ENCODE measurements at places on chromosomes 2 and 18.

DNA sequence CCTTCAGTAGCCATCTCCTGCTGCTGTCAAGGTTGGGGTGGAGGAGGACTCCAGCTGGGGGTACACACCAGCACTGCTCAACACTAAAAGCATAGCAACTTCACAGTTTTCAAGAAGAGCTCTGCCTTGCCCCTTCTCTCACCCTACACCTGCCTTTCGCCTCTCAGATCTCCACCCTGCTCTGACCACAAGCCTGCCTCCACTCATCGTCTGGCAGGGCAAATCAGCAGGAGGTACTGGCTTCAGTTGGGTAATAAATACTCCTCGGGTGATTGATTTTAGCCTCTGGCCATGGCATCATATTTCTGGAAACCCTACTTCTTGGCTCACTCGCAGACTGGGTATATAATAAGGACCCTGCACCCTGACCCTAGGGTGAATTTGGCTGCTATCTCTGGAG lies 3.1 kb upstream of the PRKAG3 start:
- no peak for ATAC-seq

DNA sequence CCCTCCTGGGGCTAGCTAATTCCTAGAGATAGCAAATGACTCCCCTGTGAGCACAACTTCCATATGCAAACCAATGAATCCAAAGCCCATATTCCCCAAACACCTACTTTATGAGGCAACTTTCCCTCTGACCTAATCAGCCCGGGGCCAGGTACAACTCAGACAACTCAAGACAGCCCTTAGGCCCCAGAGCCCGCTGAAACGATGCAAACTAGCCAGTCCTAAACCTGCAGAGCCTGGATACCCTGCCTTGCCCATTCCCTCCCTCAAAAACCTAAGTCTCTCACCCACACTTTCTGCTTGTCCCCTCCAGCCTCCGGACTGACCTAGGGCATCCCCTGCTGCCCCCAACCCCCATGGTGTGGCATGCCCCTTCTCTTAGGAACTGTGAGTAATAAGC lies 142.8 kb downstream of the ACTR3 start:
- no peak for ATAC-seq

DNA sequence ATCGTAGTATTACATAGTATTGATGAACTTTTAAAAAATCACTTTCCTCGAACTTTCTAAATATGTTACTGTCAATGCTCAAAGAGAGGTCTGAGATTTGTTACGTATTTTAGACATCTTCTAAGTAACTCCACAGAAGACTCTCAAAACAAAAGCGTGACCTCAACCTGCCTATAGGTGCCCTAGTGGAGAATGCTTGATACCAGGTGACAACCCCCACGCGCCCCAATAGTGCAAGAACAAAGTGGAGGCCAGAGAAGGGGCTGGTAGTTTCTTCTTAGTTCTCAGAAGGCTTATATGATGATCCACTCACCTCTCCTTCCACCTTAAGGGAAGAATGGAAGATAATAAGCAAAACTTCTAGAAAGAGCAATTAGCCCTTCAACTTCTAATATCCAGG lies 102.6 kb downstream of the ANKRD44 start:
- peak; percentile 5 for ATAC-seq

GRCh38 chr2:8004250-8004681 lies 677.6 kb upstream of the ID2 start:
- ATAC-seq: no peak

- ATAC-seq: peak; percentile 43
These were observed 221.4 kb upstream of the TRIB2 start for GRCh38 chr2:12495247-12495868.

GRCh38 chr2:219954331-219954730 lies 326.9 kb downstream of the SLC4A3 start:
- no peak for ATAC-seq

DNA sequence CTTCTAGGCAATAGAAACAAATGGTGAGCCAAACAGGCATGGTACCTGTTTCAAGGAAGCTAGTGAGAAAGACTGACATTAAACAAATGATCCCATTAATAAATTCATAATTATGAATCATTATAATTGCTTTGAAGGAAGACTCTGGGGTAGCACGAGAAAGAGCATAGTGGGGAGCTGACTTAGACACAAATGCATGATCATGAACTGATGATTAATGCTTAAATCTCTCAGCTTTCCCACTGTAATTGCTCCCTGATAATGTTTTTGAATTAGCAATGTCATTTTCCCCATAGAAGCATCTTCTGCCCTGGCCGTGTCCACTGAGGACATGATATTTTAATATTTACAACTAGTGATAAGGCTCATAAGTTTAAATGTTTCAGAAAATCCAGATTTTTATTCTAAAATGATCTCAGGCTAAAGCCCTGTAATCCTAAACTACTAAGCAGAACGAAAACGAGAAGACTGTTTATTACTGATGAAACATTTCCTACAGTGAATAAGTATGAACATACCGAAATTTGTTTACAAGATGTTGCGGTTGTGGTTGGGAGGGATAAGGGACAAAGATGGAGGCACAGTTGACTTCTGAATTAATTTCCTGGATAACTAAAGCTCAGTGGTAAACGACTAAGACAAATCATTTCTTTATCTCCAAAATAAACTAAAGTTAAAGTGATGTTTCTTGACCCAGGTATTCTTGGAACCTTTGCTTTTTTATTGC lies 47.3 kb upstream of the TACR1 start:
- no peak for ATAC-seq

GRCh38 chr2:136324966-136325365 lies 207.0 kb upstream of the CXCR4 start:
- no peak for ATAC-seq

DNA sequence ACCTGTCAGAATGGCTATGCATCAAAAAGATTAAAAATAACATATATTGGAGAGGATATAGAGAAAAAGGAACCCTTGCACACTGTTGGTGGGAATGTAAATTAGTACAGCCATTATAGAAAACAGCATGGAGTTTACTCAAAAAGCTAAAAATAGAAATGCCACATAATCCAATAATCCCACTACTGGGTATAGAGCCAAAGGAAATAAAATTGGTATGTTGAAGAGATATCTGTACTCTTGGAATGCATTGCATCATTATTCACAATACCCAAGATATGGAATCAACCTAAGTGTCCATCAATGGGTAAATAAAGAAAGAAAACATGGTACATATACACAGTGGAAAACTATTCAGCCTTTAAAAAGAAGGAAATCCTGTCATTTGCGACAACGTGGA lies 77.2 kb downstream of the C1D start:
- no peak for ATAC-seq

GRCh38 chr2:38279201-38279600 lies 97.9 kb downstream of the ATL2 start:
- no peak for ATAC-seq

DNA sequence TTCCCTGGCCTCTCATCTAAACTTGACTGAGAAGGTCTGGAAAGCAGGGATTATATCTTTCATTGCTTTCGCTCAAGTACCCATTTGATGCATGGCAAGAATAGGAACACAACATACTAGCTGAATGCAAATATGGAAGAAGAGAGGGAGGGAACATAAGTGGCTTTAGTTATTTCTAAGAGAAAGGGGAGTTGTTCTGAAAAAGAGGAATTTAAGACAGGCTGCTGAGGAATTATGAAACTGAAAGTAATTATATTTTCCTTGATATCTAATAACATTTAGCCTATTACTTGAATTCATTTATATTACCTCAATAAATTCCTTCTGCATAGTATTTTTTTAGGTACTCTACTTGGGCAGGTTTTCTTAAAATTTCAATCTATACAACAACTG lies 105.8 kb upstream of the TTN start:
- no peak for ATAC-seq

DNA sequence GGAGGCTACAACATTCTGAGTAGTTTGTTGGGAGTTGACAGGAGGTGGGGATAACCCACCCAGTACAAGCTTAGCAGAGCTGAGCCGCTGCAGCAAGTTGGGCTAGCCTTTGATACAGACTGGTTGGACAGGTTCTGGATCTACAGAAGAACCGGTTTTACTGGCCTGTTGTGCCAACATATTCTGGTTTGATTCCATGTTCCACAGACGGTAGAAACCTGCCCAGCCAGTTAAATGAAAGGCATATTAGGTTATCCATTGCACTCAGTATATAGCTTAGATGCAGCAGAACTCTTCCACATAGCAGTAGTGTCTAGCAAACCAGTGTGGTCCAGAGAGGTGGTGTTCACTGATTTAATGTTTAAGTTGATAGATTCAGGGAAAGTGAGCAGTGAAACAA lies 19.3 kb upstream of the RBBP8 start:
- ATAC-seq: no peak

DNA sequence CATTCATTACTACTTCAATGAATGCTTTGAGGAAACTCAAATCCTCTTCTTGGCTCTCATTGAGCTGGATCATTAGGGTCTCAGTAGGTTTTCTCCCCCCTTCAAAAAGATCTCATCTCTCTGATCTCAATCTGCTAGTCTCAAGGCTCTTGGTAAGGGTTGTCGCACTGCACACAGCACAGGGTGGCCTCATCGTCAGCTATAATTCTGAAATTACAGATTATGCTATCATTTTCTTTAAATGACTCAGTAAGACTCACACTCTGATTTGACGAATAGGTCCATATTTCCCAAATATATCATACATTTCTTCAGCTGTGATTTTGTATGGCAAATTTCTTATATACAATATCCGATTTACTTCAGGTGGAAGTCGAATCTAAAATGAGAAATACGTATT lies 2.3 kb downstream of the SF3B6 start:
- ATAC-seq: no peak

DNA sequence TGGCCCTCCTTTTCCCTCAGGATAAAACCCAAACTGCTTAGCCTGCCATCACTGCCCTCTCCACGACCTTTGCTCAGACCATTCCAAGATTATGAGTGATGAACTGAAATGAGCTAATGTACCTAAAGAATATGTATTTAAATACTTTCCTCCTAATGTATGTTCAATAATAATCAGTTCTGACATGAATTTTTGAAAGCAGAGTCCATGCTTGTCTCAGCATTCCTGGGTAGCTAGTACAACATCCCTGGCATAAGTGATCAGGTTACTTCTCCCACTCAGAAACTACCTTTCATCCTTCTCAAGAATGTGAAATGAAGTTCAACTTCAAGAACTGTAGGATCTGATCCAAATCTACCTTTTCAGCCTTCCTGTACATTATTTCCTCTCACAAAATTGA lies 103.6 kb downstream of the UNC80 start:
- ATAC-seq: no peak

DNA sequence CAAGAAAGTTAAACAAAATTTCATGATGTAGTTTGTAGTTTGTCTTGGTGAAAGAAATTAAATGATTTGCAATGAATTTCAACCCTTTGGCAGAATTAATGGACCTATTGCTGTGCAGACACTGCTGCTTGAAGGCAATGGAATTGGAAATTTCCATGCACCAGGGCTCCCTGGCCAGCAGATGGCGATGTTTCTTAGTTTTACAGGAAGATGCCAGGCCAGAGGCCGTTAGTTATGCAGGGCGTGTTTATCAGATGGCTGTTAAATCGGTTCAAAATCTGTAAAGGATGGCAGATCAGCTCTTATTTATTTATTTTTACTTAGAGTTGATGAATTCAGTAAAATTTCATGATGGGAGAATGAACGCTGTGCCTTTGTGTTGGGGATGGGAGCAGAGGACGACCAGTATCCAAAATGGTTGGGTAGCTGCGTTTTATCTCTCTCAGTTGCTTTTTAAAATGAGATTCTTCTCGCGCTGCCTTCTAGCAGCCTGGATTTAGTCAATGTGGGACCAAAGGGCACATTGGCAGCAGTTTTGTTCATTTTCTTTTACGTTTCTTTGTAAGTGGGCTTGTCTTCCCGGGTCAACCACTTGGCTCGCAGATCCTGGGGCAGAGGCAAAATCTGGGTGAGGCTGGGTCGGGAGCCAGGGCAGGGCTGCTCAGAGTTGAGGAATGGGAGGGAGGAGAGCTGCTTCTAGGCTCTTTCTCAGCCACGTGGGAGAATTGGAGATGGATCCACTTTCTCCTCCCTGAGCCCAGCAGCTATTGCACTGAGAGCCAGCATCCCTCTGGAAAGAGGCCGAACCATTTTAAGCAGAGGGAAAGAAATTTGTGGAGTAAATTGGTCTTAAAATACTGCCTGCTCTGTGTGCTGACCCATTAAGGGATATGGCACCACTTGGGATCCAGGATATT lies 344.0 kb downstream of the PIK3C3 start:
- no peak for ATAC-seq

- no peak for ATAC-seq
These were observed 160.0 kb upstream of the GCFC2 start for GRCh38 chr2:75870651-75871137.

- ATAC-seq: no peak
These were observed 49.0 kb downstream of the ZDBF2 start for GRCh38 chr2:206323486-206323885.

- no peak for ATAC-seq
These were observed 169.8 kb upstream of the SPATS2L start for GRCh38 chr2:200136655-200137054.

- ATAC-seq: no peak
These were observed 266.5 kb downstream of the KLHL29 start for GRCh38 chr2:23651187-23652080.
